ENCODE measurements at places on chromosomes 2 and 18.

GRCh38 chr2:230043461-230043860 lies 25.3 kb downstream of the SLC16A14 start:
- no peak for DNase-seq

- DNase-seq, result no peak
Observed at GRCh38 chr2:25917832-25918231, 39.5 kb upstream of the ASXL2 start.

GRCh38 chr2:156456616-156457015 lies 20.4 kb downstream of the GPD2 start:
- peak; percentile 32 for DNase-seq

DNA sequence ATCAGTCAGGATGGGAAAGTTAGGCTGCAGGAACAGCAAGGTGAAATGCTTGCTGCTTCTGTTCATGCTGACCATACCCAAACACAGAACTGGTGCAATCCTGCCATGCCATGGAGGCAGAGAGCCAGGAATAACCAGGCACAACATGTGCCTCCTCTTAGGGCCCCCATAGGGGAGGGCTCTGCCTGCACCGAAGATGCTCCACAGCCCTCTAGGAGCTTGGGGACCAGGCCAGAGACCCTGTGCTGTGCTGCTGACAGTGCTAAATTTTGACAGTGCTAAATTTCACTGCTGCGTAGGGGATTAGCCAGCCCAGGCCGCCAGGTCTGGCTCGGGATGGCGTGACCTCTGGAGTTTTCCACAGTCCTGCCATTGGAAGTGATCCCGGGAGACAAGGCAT lies 173.3 kb downstream of the SH3RF3 start:
- DNase-seq, result no peak

GRCh38 chr2:59900728-59901452 lies 652.6 kb downstream of the BCL11A start:
- DNase-seq, result no peak

GRCh38 chr2:188349019-188349418 lies 57.3 kb downstream of the GULP1 start:
- DNase-seq, result no peak

DNA sequence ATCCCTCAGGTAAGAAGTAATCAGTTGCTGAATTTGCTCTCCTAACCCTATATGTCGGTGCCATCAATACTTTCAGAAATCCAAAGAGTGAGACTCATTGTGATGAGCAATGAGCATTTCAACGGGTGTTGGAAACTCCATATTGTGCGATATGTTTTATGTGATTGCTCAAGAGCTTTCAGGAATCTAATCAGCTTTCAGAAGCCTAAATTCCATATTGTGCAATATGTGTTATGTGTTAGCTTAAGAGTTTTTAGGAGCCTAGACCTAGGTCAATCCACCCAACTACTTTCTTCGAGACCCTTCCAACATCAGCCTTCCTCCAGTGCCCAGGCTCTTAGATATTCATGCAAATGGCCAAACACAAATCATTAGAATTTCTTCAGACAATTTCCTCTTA lies 277.3 kb downstream of the DSC3 start:
- no peak for DNase-seq

DNA sequence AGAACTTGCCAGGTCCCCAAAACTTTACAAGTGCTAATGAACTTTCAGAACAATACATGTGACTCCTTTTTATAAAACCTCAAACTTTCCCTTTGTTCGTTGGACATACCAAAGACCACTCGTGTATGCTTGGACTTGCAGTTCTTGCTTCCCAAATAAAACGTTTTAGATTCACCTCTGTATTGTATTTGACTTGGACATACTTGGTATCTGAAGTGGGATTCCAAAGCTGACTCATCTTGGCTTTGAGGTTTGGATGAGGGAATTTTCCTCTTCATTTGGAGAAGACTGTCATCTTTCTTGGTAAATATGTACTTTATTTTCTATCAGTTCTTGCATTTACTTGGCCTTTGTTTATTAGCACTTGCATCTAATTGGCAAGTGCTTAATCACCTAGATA lies 8.0 kb upstream of the CYB5A start:
- DNase-seq, result no peak

DNA sequence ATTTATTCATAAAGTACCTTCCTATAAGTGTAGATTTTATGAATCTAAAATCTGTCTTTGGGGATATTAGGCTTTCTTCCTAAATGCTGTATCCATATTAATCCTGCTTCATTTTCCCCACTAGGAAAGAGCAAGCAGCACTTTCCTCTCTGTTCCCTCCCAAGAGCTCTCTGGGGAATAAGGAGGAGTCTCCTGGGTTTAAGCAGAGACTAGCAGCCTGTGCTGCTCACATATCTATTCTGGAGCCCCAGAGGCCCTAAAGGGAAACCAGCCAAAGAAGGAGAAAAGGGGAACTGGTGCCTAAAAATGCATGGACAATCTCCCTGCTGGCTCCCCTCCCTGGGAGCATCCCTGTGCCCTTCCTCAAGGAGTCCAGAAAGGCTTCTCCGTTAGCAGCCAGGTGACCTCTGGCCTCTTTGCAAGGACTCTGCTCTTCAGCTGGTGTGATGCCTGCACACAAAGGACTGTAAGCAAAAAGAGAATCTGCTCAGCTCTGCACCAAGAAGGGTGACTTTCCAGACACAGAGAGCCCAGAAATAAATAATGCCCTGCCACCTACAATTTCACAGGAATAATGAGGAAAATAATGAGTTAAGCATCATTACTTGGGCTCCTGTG lies 270.6 kb downstream of the SS18 start:
- DNase-seq, result no peak

DNA sequence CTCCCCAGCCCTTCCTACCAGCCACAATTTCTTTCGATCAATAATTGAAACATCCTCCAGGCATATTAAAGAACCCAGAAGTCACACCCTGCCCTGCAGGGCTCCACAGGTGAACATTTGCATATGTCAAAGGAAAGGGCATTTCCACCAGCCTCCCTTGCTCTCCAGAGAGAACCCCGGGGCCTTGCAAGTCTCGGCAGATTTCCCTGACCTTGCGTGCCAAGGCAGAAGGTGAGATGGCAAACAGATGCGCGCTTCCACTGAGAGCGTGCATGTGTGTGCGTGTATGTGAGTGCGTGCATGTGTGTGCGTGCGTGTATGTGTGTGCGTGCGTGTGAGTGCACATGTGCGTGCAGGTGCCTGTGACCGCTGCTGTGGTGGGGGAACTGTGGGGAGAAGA lies 120.3 kb downstream of the INO80D start:
- DNase-seq, result no peak
